ENCODE measurements at places on chromosomes 16 and 17. TPM values are rescaled to one million over a fixed set of nuclear protein-coding genes. Genes with fewer than 3 reads are reported as not detected.

IRX5 gene
- polyA plus RNA-seq = 8.4 TPM

CASKIN1 gene
- 2.8 TPM for polyA plus RNA-seq

DNA sequence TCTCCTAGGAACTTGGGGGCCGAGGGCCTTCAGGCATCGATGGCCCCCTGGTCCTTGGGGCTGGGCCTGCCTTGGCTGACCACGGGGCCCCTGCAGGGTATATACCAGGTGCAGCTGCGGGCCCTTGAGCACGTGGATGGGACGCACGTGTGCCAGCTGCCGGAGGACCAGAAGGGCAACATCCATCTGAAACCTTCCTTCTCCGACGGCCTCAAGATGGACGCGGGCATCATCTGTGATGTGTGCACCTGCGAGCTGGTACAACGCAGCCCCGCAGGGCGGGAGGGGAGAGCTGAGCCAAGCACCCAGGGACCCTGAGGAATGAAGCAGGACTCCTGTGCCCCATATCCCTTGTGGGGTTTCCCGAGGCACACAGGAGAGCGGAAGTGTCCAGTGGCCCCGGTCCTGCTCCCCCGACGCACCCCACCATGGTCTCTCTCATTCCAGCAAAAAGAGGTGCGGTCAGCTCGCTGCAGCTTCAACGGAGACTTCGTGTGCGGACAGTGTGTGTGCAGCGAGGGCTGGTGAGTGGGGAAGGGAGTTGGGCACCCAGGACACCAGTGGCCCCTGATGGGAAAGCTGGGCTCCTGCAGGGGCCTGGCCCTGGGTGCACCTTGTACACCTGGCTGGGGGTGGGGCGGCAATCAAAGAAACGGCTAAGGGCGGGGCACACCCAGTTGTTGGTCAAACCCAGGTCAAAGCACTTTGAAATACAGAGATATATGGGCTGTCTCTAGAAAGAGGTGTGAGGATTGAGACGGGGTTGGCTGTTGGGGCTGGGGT is 10.6 kb downstream of the ITGB4 start:
- DNase-seq = no peak

- no peak for DNase-seq
These were observed 1561.3 kb upstream of the GOT2 start for GRCh38 chr16:60295451-60295850.

DNA sequence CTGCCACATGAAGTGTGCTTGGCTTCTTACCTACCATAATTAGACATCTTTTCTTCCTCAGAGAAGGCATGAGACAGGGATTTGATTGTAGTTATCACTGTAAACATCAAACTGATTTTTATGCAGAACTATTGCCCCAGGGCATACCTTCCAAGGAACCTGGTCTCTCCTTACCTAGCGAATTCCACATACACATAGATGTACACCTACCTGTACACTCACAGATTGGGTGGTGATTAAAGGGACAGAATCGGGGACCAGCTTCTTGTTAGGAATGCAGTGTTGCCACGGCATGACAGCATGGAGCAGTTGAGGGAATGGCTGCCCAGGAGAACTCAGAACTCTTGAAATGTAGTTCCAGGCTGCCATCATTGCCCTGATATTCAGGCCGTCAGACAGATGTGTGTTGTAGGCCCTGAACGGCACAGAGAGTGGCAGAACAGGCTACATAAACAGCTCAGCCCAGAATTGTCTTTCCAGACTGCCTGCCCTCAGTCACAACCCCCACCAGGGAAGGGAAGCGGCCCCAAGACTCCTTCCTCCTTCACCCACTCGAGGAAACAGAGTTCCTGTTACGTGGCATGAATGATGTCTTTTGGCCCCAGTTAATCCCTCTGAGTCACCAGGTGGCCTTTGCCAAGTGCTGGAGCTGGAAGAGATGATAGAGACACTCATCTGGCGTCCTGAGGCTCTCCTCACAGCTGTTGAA is 17.8 kb upstream of the NAGLU start:
- no peak for DNase-seq

- DNase-seq = no peak
These were observed 615.6 kb upstream of the SOX9 start for GRCh38 chr17:71505200-71505599.

GRCh38 chr17:10217916-10218315 is 19.5 kb upstream of the GAS7 start:
- DNase-seq = no peak

Data from left renal cortex interstitium (tissue), 4 donors.